Stimulated activated CD8-positive, alpha-beta memory T cell treated with anti-CD3 and anti-CD28 coated beads, Interleukin-12 subunit alpha, Interleukin-12 subunit beta, amount 100 ng/mL, for 4 hours (primary cell): ENCODE measurements at places on chromosomes 2 and 18.

- DNase-seq, result no peak
These were observed at the start of gene SULT1C3 for GRCh38 chr2:108239786-108240185. Gene SULT1C3 (plus strand): TSS chr2:108239968. CDS start chr2:108247195, 7,227 bp downstream.

GRCh38 chr2:96869822-96870625 is at the start of gene SEMA4C:
Gene SEMA4C (minus strand): TSS chr2:96870080. CDS start chr2:96867886, 2,194 bp downstream.
- peak; percentile 56 for DNase-seq

- DNase-seq, result no peak
These were observed 152.5 kb upstream of the SALL3 start for GRCh38 chr18:78827141-78827540.

DNA sequence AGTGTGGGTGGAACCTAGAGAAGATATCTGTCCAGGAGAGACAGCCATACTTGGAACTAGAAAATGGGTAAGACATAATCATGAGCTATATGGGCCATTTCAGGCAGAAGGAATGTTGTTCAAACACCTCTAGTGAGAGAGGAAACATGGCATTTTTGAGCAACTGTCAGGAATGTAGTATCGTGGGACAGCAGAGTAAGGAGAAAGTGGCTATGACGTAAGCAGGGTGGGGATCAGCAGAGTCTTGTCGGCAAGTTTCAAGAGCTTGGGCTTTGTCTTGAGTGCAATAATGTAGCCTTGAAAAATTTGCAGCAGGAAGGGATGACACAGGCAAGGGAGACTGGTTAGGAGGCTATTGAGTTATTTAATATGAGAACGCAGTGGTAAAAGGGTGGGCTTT is 20.4 kb downstream of the SERPINB7 start:
- no peak for DNase-seq

DNA sequence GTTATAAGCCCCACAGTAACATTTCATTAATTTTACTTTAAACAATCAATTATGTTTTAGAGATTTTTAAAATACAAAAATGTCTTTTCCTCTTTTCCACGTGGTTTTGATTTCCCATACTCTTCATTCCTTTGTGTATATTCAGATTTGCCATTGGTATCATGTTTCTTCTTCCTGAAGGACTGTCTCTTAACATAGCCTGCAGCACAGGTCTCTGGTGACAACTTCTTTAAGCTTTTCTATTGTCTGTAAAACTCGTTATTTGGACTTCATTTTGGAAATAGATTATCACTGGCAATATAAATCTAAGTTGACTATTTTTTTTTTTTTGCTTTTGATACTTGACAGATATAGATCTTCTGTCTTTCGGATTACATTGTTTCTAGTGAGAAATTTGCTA is 115.2 kb upstream of the KLHL29 start:
- no peak for DNase-seq

- no peak for DNase-seq
These were observed 85.0 kb downstream of the USP40 start for GRCh38 chr2:233481368-233482142.

GRCh38 chr18:50871846-50872245 is 7.1 kb upstream of the ME2 start:
- no peak for DNase-seq

- no peak for DNase-seq
These were observed 101.1 kb upstream of the RAB12 start for GRCh38 chr18:8507915-8508705.

GRCh38 chr2:27249891-27250651 is 12.8 kb downstream of the SLC30A3 start:
- no peak for DNase-seq

DNA sequence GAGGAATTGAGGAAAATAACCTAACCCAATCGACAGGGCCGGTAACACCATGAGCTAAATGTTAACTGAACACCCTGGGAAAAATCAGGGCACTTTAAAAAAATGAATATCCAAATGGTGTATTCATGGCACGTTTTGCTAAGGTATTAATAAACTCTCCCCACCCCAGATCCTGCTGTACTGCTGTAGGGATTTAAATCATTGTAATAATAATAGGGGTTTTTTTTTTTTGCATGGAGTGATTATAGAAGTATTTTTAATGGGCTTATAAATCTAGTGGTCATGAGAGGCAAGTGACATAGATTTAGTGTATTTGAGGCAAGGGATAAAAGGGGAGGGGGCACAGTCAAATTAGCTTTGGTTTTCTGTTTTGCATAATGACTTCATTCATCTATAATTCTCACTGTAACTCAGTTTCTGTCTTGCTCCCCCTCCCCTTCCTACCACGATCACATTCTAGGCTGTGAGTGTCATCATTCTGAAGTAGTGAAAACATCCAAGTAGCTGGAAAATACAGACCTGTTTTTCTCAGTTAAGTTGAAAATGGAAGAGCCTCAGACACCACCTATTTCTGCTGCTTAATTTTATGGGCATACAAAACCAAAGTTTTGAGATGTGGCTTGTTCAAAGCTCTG is 18.2 kb upstream of the MGAT5 start:
- DNase-seq, result no peak

GRCh38 chr2:171522788-171523087 is 464 bp downstream of the CYBRD1 start:
- no peak for DNase-seq

DNA sequence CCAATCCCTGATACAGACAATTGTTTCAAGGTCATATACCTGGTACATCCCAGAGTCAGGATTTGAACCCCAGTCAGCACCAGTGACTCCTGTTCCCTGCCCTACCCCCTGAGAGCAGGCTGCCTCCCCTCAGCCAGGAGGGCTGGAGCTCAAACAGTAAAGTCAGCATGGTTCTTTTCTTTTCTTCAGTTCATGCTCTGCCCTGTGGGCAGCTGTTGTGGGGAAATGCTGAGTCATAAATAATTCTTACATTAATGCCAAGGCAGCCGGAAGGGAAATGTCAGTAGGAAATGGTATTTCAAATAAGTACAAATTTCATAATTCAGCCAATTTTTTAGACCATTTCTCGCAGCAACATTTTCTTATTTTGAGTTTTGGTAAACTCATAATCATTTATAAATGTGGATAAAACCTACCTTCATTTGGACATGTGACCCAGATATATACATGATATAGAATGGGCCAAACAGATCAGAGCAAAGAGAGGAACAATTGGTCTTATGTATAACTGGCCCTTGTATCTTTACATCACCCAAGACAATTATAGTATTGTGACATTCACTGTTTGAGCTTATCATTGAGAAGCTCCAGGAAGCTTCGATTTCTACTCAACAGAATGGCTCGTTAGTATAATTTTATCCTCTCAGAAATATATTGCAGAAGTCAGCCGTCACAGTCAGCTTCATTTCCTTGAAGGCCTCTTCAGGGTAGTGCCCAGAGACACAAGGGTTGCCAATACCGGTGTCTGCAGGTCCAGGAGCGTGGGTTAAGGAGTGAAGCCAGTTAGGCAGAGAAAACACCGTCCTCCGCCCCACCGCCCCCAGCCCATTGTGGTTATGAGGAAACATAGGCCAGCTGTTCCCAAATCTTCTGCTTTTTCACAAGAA is 28.0 kb upstream of the SCYGR1 start:
- no peak for DNase-seq
